NCI-H1092 treated with DMSO at 0.1 percent for 48 hours (cell line): ENCODE measurements at places on chromosomes 5 and 9.

DNA sequence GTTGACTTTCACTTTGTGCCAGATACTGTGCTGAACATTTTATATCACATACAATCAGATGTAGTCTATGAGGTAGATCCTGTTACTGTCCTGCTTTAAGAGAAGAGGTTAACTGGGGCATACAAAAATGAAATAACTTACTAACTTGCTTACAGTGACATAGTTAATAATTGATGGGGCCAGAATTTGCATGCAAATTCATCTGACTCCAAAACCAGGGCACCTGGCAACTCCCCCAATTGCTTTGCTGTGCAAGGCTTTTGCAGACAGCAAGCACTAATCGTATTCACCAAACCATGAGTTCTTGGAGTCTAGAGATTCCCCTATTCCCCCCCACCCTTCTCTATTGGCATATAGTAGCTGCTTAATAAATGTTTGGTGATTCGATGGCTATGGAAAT, 155.9 kb downstream of the TTLL11 start:
- DNase-seq = no peak

GRCh38 chr5:149044453-149045088, 18.3 kb downstream of the SH3TC2 start:
- DNase-seq = no peak

GRCh38 chr9:136696502-136696901, 9.2 kb upstream of the AGPAT2 start:
- no peak for DNase-seq

DNA sequence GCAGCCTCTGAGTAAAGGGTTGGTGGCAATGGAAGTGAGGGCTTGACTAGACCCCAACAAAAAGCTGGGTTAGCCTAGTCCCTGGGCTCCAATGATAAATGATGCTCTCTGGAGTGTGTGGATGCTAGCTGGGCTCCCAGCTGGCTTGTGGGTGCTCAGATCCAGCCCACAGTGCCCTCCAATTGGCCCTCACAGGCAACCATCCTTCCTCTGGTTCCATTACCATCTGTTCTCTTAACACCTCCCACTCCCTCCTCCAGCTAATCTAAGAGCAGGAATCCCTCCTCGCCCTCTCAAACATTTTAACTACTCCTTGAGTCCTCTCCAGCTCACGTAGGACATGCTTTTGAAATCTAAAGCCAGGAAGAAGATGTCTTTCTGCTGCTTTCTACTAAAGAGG, 25.2 kb upstream of the FRMD3 start:
- DNase-seq = no peak

DNA sequence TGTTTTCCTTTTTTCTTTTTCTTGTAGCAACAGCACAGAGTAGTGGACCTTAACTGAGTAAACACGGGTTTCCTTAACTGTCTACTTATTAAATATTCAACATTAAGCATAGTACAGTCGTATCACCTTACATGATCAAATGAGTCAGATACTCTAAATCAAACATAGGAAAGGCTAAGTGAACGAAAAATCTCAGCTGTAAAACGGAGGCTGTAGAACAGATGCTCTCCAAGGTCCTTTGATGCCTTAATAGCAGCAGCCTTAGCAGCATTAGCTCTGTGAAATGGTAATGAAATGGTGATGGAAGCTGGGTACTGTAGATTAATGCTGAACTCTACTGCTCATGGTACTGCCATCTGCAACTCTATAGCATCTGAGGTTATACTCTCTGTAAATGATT, 1433.3 kb upstream of the C9orf72 start:
- DNase-seq = peak; percentile 72

GRCh38 chr5:160726721-160727120, 125.3 kb downstream of the ATP10B start:
- DNase-seq = no peak

DNA sequence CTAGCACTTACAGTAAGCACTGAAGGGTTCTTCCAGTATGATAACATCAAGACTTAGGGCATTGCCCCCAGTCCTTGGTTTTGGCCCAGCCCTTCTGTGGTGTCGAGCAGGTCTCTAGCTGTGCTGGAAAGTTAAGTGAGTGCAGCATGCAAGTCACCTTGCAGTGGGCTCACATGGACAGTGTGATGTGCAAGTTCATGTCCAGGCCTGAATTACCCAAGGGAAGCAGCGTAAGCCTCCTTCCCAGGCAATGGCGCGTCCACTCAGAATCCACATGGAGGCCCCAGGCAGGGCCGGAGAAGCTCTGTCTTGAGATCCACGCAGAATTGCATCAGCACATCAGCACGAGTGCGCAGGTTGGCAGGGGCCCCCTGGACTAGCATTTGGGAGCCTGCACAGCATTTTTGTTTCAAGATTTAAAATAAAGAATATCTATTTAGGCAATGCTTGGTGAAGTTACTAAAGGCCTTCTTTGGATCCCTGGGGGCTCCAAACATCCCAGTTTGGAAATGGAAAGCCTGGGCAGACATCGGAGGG, 108.4 kb upstream of the ALDH1B1 start:
- no peak for DNase-seq

DNA sequence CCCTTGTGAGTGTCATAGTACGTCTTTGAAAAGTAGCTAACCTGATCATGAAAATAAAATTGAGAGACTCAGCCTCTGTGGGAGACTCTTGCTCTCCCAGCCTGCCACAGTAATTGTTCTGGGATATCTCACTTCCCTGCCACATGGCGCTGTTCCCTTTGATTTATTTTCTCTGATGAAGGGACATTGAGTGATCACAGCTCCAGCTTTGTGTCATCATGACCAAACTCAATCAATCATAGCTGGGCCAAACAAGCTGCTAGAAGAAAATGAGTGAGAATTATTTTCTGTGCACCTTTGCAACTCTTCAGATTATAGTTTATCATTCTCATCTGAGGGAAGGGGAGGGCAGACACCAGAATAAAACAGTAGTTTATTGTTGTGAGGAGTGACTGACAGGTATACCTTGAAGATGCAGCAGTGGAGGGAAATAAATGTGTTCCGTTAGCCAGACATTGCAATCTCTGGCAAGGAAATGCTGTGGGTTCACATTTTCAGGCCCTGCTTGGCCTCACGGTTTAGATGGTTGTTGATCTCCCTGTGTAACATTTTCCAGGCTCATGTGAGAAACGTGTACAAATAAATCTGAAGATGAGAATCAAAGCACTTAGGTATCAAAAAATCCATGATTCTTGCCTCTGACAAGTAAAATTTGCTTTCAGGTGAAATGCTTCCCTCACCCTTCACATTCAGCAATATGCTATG, 174.7 kb upstream of the FBXL17 start:
- no peak for DNase-seq

DNA sequence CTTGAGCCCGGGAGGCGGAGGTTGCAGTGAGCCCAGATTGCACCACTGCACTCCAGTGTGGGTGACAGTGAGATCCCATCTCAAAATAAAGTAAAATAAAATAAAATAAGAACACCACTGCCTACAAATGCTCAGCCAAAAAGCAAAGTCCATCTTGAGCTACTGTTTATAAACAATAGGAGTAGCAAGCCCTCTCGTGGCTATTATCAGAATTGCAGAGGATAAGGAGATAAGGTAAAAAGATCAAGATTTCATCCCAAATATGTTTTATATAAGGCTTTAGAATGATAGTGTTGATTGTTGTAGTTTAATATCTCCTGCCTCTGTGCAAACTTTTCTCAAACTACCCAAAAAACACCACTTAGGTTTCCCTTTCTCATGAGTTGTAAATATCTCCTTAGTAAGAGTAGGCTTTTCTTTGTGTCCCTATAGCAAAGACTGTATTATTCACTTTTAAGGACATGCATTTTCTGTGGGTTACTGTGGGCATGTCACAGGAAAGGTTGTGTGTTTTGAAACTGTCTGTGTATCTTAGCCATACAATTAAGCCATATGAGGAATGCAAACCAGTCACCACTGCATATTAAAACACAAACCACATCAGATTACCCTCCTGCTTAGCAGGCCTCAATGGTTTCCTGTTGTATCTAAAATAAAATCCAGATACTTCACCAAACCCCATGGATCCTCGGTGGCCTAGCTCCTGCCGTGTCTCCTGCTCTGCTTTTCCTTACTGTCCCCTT, 31.8 kb upstream of the CKS2 start:
- peak; percentile 60 for DNase-seq

GRCh38 chr5:149423794-149424268, 44.7 kb upstream of the IL17B start:
- DNase-seq = no peak

GRCh38 chr9:136007934-136008692, 46.9 kb upstream of the UBAC1 start:
- no peak for DNase-seq

GRCh38 chr5:76367623-76368371, 35.3 kb upstream of the IQGAP2 start:
- no peak for DNase-seq

- DNase-seq = no peak
These were observed 5.5 kb downstream of the MRNIP start for GRCh38 chr5:179852993-179853547.

GRCh38 chr9:36364577-36364976, 35.5 kb downstream of the RNF38 start:
- no peak for DNase-seq

DNA sequence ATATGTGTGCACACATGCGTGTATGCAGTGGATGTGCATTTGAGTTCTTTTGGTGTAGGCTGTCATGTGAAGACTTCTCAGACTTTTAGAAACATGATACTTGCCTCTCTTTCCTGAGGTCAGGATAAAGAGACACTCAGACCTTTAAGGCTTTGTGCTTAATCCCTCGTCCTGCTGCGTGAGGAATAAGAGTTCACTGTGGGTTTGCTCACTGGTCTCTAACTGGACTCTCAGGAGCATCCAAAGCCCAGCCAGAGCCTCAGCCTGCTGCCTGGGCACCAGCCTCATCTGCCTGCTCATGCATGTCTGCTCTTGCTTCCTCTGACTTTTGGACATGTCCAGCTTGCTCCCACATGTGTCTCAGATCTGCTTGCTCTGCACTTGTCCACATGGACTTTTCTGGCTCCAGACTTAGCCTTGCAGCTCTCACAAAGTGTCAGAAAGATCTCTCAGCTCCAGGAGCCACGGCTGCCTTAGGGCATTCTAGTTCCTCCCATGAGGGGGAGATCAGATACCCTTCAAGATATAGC, 65.1 kb upstream of the ZNF366 start:
- no peak for DNase-seq

GRCh38 chr5:62167561-62168057, 138.4 kb upstream of the KIF2A start:
- DNase-seq = no peak

DNA sequence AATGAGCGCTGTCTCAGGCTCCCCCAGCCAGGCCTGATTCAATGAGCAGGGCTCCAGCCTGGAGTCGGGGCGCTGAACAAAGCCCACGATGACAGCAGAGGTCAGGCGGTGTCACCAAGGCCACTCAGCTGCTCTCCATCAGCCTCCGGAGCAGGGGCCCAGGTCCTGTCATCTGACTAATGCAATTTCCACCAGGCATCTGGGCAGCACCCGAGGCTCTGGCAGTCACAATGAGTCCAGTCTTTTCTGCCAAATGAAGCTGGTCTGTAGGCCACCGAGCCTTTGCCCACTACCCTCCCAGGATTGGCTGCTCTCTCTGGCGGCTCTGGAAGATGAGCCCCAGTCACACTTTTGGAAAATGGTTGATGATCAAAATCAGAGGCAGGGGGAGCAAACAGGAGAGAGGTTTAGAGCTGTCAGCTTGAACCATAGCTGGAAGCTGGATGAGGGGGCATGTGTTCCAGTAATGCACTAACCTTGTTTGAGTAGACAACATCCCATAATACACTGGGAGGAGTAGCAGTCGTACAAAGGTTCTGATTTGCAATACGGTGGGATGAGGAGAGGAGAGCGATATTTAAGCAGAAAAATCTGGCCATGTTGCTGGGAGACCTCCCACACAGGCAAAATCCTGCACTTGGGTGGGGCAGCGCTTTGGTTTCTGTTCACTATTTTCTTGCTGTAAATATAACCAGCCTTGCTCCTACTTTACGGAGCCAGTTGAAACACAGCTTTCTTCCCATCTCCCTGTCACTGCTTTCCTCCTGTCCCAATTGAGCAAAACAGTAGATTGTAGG, 306.4 kb upstream of the PANK3 start:
- no peak for DNase-seq

DNA sequence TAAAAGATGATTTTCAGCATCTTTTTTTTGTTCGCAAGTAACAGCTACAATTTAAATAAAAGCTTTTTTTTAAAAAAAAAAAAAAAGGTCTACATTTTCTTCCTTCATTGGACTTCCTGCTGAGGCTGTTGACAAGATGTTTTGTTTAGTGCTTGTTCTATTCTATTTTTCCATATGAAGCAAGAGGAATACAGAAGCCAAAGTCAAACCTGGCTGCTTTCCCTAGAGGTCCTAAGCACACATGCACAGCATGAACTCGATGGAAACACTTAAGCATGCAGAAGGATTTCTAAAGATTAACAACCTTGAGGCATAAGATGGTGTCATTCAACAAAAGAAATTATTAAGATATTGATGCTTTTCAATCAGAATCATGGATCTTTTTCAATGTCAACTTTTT, 105.1 kb downstream of the ADCY2 start:
- DNase-seq = no peak

- DNase-seq = no peak
These were observed 58.5 kb upstream of the S1PR3 start for GRCh38 chr9:88932766-88933165.

DNA sequence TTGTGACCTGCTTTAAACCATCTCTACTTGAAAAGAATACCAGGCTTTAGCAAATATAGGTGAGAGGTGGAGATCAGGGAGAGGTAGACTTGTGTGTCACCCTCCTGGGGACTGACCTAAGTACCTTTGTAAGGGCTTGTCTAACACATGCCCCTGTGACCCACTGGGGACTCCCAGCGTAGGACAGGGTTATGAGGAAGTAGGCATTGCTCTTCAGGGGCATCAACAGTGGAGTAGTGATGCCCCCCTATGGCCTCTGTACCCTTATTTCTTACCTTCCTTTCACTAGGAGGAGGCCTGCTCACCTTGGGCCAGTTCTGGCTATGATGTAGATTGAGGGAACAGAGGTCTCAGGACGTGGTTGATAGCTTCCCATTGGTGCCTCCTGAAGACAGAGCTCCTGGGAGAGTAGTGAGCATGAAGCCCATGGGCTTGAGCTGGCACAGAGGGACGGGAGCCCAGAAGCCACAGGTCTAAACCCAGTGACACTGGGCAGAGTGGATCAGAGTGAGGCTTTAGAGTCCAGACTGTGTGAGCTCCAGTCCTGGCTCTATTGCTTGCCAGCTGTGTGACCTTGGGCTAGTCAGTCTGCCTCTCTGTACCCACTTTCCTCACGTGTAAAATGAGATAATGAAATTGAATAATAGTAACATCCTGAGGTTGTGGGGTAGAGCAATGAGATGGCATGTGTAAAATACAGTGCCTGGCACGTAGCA, 191.7 kb downstream of the AOPEP start:
- DNase-seq = no peak

DNA sequence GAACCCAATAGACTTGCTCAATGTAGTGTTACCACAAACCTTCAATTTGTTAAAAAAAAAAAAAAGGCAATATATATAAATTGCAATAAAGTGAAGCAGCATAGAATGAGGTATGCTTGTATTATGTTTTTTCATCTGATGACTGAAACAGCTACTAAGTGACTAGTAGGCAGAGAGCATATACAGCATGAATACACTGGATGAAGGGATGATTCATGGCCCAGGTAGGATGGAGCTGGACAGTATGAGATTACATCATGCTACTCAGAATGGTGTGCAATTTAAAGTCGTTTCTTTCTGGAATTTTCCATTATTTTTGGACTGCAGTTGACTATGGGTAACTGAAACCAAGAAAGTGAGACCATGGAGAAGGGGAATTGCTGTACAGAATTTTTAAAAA, 161.2 kb downstream of the GNA14 start:
- no peak for DNase-seq
